ENCODE measurements at places on chromosomes 6 and 20.

- DNase-seq = no peak
These were observed 32.5 kb upstream of the VEGFA start for GRCh38 chr6:43737272-43738081.

DNA sequence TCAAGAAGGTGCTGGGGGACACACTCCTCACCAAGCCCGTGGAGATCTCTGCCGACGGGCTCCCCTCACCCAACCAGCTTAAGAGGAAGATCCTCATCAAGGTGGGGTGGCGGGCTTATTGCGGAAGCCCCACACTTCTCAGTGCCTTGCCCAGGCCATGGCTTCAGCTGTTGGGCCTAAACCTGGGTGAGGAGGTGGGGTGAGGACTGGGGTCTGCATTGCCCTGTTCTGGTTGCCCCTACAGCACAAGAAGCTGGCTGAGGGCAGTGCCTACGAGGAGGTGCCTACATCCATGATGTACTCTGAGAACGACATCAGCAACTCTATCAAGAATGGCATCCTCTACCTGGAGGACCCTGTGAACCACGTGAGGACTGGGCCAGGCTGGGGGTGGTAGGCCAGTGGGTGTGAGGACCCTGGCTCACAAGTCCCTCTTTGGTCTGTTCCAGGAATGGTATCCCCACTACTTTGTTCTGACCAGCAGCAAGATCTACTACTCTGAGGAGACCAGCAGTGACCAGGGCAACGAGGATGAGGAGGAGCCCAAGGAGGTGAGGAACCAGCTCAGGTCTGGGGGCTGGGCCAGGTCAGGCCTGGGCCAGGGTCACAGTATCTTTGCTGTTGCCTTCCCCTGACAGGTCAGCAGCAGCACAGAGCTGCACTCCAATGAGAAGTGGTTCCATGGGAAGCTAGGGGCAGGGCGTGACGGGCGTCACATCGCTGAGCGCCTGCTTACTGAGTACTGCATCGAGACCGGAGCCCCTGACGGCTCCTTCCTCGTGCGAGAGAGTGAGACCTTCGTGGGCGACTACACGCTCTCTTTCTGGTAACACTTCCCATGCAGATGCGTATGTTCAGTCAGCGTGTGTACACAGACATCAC lies 27.9 kb downstream of the PLCG1 start:
- no peak for DNase-seq

- no peak for DNase-seq
These were observed 10.8 kb upstream of the MICAL1 start for GRCh38 chr6:109466212-109466923.

- no peak for DNase-seq
These were observed 10.3 kb downstream of the PDE10A start for GRCh38 chr6:165652766-165653165.

DNA sequence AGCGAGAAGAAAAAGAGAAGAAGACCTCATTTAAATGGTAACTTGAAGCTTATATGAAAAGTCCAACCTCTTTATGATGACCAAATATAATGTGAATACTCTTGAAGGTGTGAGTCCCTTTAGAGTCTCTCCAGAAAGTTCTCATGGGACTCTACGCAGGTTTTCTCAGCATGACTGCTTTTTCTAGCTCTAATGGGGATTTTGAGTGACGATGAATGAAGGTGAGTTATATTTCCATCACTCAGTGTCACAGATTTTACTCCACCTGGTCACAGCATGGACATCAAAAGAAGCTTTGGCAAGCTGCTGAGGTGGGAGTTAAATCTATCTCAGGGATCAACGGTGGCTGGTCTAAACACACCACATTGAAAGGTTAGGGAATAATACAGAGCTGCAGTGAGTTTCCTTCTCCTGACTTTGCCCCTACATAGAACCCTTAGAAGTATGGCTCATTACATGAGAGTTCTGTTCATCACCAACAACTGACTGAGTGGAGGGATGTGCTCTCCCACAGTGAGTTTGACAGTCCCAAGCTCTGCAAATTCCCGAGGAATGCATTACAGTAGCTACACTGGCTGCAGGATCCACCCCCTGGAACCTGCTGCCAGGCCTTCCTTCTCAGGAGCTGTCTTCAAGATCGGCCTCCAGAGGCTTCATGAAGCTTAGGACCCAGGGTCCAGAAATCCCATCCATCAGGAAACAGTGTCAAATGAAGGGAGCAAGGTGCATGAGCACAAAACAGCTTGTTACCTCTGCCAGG lies 126.8 kb downstream of the FOXC1 start:
- DNase-seq = no peak

DNA sequence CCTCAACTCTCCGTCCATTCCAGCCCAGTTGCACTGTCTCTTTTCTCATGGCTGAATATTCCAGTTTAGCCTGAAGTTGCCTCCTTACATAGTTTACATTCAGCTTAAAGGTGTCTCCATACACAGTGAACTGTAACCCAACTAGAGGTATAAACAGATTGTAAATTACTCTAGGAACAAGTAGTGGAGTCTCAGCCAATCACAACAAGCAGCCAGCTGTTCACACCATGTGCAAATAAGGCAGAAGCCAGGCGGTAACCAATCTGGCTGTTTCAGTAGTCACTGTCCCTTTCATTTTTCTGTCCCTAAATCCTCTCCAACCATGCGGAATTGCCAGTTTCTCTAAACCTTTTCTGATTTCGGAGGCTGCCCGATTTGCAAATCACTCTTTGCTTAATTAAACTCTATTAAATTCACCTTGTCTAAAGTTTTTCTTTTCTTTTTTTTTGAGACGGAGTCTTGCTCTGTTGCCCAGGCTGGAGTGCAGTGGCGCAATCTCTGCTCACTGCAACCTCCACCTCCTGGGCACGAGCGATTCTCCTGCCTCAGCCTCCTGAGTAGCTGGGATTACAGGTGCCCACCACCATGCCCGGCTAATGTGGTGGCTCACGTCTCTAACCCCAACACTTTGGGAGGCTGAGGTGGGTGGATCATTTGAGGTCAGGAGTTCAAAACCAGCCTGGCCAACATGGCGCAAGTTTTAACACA lies 37.6 kb upstream of the GFOD1 start:
- DNase-seq = no peak

DNA sequence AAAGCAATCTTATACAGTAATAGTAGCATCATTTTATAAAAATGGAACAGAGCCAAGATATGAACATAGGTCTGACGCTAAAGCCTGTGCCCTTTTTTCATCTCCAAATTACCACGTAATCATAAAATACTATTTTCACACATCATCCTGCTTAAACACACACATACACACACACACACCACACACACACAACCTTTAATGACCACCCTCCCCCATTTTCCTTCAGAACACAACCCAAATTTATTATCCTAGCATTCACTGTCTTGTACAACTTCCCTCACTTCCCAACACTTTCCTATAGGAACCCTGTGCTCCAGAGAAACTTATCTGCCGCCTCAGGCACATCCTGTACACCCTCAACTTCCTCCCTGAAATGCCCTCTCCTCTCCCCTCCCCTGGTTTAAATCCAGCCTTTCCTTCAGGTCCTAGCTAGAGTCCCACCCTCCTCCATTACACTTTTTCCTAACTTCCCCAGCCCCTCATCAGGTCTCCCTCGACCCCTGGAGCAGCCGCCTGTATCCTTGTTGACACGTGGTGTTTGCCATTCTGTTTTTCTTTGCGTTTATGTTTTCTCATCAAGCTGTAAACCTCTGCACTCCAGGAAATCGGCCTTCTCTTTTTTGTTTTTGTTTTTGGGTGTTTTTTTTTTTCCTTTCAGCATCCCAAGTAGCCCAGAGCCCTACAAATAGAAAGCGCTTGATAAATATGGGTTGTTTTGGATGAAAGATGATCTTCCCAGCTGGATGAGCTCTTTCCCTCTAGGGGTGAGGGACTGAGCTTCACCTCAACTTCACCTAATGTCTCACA lies 968 bp upstream of the MMP24 start:
- DNase-seq = no peak

DNA sequence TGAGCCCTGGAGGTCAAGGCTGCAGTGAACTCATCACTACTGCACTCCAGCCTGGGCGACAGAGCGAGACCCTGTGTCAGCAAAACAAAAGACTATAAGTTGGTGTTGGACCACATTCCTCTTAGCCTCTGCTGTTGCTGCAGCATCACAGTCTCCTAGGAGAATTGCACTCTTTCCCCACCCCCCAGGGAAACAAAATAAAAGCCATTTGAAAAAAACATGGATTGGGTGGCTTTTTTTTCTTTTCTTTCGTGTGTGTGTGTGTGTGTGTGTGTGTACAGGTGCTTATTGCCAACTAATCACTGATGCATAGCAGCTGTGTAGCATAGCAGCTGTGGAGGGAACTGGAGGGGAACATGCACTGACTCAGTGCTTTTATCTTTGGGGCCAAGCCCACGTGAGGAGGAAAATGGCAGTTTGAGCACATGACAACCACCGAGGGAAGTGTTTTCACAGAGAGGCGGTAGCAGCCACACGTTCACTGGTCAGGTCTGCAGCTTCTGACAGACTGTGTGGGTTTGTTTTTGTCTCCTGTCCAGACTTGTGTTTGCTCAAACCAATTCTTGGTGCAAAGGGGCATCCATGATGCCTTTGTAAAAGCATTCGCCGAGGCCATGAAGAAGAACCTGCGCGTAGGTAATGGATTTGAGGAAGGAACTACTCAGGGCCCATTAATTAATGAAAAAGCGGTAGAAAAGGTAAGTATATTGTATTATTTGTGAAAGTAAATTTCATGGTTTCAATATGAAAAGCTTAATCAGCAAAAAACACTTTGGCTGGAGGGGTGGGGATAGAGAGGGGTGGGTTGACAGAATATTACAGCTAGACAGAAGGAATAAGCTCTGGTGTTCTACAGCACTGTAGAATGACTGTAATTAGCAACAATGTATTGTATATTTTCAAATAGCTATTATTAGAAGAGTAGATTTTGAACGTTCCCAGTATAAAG lies 27.7 kb downstream of the ALDH5A1 start:
- no peak for DNase-seq

DNA sequence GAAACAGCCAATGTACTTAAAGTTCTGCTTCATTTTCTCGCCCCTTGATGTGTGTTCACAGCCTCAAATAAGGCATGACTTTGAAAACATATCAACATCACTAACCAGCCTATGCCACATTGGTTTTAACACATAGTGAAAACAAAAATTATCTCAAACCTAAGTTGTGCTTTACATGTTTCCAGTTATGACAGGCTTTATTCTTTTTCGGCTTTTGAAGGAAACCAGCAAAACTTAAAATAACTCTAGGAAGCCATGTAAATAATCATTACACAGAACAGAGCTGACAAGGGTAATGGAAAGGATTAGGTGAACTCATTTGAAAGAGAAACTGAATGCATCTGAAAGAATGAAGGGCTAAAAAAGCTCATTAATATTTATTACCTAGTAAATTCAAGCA lies 42.1 kb downstream of the BMP5 start:
- no peak for DNase-seq

GRCh38 chr6:14775528-14775927 lies 470.3 kb upstream of the JARID2 start:
- DNase-seq = no peak

DNA sequence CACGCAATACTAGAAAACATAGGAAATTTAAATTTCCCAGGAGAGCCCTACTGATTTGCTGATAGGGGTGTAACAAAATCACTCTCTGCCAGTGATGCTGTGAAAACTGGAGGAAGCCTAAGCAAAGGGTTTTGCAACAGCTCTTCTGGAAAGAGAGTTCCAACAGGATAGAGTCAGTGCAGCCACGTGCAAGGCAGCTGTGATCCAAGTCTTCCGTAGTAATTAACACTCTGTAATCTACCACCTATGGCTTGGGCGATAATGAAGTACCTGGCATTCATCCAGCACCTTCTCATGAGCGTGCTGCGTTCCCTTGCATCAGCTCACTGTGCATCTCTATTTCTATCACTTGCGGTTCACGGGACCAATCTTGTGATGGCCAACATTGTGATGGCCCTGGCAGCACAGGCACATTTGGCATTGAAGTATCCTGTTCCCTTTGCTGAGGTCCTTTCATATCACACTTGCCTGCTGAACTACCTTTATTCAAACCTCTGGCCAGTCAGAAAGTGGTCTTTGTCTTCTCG lies 48.2 kb downstream of the IRF4 start:
- no peak for DNase-seq

All from CD4-positive, alpha-beta T cell treated with Interleukin-6 at 100 ng/mL for 8 hours (primary cell).